ENCODE measurements at places on chromosomes 6 and 20.
A peak's percentile ranks its signal among the peaks of the same experiment; 100 is the strongest.

DNA sequence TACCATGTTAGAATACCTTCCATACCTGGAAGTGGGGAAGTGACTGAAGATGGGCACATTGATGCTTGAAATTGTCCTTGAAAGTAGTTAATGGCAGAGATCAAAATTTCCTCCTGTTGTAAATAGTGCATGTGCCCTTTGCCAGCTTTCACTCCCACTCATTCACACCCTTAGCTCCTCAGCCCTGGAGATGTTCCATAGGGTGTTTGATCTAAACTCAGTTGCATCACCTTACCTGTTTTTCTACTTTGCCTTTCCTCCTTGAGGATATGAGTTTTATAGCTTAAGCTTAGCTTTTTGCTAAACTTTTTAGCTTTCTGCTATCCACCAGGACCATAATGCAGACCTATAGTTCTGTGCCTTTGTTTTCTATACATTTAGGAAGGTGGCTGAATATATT is 69.0 kb downstream of the CEP57L1 start:
- no peak for DNase-seq

DNA sequence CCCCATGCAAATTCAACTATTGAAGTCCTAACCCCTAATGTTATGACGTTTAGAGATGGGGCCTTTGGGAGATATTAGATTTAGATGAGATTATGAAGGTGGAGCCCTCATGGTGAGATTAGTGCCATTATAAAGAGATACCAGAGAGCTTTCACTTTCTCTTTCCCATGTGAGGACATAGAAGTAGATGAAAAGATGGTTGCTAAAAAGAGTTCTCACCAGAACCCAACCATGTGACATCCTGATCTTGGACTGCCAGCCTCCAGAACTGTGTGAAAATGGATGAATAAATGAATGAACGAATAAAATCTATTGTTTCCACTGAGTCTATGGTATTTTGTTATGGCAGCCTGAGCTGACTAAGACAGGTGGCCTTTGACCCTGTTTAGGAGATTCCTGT is 50.6 kb upstream of the FBXO30 start:
- DNase-seq = no peak

- DNase-seq = no peak
Measured at GRCh38 chr6:63930848-63931247, 295.2 kb downstream of the PHF3 start.

GRCh38 chr6:12841619-12842018 is 125.1 kb downstream of the PHACTR1 start:
- no peak for DNase-seq

DNA sequence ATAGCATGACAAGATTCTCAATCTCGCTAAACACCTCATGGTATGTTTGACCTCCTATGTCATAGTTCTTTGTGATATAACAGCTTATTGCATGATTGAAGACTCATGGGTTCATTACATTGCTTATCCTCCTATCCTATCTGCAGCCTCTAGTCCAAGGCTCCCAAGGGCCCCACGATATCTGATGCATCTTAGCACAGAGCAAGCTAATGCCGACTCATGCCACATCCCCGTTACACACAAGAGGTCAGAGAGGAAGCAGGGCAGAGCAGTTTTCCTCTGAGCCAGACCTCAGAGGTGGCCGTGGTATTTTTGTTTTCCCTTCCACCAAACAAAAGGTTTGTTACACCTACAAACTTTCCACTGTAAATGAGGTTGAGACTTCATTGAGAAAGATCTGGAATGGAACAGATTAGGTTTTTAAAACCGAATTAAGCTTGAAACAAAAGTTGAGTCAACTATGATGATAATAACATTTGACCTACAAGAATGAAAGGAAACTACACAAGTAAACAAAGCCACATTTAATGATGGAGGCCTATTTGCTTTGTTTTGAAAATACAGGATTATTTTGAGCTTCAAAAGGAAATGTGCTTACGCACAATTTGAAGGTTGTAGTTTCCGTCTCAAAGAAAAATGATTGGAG is 133.9 kb upstream of the MYLIP start:
- DNase-seq = no peak

- DNase-seq = peak; percentile 53
Measured at GRCh38 chr6:139395891-139396301, 21.4 kb upstream of the CITED2 start.

All from MV-4-11 (cell line).